ENCODE measurements at places on chromosomes 7 and 10. TPM values are rescaled to one million over a fixed set of nuclear protein-coding genes. Genes with fewer than 3 reads are reported as not detected.

SAMD9L gene
- total RNA-seq = 13.6 TPM

CYP3A7 gene
- not detected for total RNA-seq

DNA sequence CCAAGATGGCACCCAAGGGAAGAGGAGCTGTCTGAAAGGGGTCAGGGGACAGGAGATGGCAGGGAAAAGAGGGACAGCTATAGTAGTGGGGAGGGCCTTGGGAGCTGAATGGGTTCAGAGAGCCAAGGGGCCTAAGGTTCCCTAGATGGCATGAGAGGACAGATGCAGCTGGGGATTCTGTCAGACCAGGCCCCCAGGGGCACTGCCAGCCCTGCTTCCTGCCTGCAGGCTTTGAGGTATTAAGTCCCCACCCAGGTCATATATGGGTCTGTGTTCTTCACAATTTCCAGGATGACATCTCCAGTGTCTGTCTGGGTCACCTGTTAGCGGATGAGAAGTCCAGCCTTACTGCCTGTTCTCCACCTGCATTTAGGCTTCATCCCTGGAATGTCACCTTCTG, 56.7 kb downstream of the NEURL1 start:
- no peak for DNase-seq

- no peak for DNase-seq
Observed at GRCh38 chr7:63031838-63032436, 966.7 kb upstream of the ZNF722 start.

HOXA9 gene
- not detected for total RNA-seq

GRCh38 chr7:73850781-73851207, 8.5 kb upstream of the METTL27 start:
- DNase-seq = no peak

Measured in activated CD8-positive, alpha-beta T cell treated with anti-CD3 and anti-CD28 coated beads for 36 hours (primary cell).